ENCODE measurements at places on chromosomes 16 and 17.

DNA sequence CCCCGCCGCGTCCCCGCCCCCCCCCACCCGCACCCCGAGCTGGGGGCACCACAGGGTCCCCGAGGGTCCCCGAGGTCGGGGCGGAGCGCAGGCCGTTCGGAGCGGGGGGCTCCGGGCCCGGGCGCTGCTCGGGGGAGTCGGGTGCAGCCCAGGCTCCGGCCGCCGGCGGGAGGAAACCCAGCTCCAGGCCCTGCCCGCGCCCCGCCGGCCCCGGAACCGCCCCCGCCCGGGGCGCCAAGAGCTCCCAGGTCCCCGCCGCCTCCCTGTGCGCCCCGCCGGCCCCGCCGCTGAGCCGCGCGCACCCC, 33.2 kb upstream of the RPH3AL start:
- DNase-seq, result no peak

- no peak for DNase-seq
These were observed 23.2 kb upstream of the DUSP14 start for GRCh38 chr17:37466471-37466870.

DNA sequence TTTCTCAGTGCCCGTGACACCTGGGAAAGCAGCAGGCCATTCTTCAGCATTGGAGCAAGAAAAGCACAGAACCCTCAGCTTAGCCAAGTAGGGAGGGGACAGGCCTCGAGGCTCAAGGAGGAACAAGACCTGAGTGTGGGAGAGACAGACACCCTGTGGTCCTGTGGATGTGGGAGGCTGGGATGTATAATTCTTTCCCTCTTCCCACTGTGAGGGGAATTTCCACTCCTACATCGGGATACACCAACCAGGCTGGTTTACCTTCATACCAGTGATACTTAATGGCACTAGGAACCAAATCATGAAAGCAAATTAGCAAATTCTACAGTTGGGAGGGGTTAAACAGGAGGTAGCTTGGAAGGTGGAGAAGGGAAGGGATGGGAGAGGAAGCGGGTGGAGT, 41.7 kb downstream of the LYRM1 start:
- DNase-seq, result no peak

GRCh38 chr17:36921095-36921851, 16.0 kb upstream of the LHX1 start:
- DNase-seq, result no peak

GRCh38 chr16:79642652-79643051, 42.1 kb upstream of the MAF start:
- no peak for DNase-seq

DNA sequence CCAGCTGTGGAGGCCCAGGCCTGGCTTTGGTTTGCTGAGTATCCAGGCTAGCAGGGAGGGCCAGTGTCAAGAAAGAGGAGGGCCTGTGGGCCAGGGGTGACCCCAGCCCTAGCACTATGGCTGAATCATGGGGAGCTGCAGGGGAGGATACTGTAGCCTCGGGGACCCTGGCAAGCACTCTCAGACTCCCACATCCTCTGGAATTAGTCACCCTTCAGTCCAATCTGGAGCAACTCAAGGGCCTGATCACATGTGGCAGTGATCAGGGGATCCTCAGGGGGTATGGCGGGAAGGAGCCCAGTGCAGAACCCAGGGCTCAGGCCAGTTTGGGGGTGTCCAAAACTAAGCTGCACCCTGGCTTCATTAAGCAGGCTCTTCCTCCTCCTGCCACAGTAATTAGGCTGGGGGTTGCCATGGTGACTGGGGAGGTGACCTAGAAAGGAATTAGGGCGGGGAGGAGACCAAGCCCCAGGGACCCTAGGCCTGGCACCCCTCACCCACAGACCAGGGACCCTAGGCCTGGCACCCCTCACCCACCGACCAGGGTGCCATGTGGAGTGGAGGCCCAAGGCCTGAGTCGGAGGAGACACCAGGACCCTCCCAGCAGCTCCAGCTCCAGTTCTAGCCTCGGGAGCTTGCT, 5.8 kb downstream of the NLGN2 start:
- no peak for DNase-seq

DNA sequence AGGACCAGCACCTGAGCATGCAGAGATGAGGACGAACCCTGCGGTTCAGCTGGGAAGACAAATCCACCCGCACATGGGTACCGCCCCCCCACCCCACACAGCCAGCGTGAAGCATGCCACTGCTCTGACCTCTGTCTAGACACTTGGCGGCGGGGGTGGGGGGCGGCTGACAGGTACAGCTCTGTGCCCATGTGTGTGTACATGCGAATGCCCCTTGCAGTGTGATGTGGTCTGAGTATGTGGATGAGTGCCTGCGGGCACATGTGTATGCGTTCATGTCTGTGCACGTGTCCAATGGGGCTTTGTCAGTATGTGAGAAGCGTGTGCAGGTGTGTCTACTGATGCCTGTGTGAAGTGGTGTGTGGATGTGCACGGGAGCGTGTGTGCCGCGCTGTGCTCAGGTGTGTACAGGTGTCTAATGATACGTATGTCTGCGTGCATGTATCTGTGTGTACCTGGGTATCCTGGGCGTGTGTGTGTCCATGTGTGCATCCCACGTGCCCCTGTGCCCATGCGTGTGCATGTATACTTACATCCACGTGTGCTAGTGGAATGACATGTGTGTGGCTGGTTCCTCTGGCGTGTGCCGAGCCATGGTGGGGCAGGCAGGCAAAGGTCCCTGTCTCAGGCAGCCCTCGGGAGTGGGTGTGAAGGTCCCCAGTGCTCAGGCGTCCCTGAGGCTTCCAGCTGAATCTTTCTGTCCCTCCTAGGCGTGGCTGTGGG, 636 bp upstream of the RAP1GAP2 start:
- DNase-seq, result no peak

GRCh38 chr17:43994272-43995149, 9.9 kb upstream of the NAGS start:
- DNase-seq, result peak; percentile 47

DNA sequence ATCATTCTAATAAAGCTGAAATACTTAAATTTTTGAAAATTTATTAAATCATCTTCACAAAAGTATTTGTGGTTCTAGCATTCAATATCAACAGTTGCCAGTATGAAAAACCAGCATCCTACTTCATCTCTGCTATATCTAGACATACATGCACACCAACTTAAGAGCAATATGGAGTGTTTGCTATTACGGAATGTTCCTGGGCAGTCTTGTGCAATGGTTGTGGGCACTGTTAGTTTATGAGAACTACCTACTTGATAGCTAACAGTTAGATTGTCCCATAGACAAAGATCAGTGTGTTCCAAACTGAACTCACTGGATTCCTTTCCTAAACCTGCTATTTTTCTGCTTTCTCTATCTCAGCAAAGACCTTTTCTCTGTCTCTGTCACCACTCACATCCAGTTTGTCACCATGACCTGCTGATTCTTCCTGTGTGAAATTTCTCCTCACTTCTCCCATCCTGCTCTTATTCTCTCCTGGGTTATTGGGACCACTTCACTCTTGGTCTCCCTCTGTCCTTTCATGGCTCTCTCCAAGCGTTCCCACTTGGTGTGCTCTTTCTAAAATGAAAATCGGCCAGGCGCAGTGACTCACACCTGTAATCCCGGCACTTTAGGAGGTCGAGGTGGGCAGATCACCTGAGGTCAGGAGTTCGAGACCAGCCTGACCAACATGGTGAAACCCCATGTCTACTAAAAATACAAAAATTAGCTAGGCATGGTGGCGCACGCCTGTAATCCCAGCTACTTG, 27.7 kb downstream of the CNTROB start:
- DNase-seq, result peak; percentile 67

- DNase-seq, result no peak
These were observed 242.7 kb downstream of the KATNIP start for GRCh38 chr16:27792486-27793248.

GRCh38 chr16:23781176-23781575, 26.4 kb downstream of the CHP2 start:
- no peak for DNase-seq

GRCh38 chr17:41415833-41416335, 8.5 kb downstream of the KRT37 start:
- no peak for DNase-seq

DNA sequence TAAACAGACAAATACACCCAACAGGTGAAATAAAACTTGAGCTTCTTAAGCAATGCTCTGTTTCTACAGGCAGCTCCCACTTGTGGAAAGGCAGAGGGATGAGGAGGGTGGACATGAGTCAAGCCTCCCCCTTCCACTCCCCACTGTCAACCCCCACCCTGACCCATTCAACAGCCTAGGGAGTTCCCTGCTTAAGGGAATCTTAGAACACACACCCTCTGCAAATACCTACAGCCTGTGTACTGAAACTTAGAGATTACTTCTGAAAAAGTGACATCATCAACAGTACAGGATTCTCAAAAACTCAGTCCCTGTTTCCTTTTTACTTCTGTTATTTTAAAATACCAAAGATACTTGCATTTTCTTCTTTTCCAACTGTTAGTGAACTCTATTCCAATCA, 345.4 kb downstream of the SOX9 start:
- DNase-seq, result no peak

- DNase-seq, result no peak
These were observed 80.9 kb upstream of the C17orf78 start for GRCh38 chr17:37294888-37295287.

GRCh38 chr17:13961265-13961664, 108.0 kb upstream of the COX10 start:
- DNase-seq, result no peak

DNA sequence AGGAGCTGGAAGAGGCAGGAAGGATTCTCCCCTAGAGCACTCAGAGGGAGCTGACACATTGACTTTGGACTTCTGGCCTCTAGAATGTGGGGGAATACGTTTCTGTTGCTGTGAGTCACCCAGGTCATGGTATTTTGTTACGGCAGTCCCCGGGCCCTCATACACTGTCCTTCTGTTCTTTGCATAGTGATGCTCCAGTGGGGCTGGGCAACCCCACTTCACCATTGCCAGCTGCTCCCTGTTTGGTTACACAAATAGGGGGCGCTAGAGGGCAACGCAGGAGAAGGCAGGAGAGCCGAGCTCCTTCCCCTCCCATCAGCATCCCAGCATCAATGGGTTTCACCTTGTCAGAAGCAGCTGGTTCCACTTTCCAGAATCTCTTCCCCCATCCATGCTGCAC, 257.7 kb upstream of the FOXF1 start:
- peak; percentile 2 for DNase-seq

DNA sequence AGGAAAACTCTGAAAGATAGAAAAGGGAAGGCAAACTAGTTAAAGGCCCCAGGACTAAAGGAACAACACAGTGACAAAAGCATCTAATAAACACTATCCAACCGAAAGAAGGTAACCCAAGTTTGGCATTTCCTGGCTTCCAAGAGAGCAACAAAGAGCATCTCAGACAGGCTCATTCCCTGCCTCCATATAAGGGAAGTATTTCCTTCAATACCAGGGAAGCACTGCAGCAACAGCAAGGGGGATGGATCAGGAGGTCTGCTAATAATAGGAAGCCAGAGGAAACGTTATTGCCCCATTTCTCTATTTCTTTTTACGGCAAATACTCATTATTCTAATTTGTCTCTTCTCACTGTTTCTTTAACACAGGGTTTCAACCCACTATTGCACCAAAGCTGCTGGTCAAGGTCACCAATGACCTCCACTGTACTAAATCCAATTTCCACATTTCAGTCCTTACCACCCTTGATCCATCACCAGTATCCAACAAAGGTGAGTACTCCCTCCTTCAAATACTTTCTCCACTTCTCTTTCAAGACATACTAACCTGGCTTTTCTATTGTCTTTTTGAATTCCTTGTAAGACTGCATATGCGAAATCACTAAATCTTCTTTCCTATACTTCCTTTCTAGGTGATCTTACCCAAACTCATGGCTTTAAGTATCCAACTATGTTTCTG, 86.1 kb downstream of the KANSL1 start:
- DNase-seq, result no peak

DNA sequence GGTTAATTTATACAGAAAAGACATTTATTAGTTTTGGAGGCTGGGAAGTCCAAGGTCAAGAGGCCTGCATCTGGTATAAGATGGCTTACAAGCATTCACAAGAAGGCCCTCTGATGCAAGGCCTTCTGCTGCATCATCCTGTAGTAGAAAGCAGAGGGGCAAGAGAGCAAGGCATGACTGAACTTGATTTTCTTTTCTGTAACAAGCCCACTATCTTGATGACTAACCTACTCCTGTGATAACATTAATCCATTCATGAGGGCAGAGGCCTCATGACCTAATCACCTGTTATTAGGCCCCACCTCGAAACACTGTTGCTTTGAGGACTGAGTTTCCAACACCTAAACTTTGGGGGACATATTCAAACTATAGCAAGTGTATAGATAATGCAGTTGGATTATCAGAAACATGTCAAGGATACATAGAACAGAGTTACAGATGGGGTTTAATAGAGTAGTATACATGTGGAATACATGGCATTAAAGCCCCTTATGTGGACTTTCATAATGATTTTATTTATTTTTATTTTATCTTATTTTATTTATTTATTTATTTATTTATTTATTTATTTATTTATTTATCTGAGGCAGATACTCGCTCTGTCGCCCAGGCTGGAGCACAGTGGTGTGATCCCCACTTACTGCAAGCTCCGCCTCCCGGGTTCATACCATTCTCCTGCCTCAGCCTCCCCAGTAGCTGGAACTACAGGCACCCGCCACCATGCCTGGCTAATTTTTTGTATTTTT, 88.2 kb downstream of the CHD9 start:
- DNase-seq, result no peak

DNA sequence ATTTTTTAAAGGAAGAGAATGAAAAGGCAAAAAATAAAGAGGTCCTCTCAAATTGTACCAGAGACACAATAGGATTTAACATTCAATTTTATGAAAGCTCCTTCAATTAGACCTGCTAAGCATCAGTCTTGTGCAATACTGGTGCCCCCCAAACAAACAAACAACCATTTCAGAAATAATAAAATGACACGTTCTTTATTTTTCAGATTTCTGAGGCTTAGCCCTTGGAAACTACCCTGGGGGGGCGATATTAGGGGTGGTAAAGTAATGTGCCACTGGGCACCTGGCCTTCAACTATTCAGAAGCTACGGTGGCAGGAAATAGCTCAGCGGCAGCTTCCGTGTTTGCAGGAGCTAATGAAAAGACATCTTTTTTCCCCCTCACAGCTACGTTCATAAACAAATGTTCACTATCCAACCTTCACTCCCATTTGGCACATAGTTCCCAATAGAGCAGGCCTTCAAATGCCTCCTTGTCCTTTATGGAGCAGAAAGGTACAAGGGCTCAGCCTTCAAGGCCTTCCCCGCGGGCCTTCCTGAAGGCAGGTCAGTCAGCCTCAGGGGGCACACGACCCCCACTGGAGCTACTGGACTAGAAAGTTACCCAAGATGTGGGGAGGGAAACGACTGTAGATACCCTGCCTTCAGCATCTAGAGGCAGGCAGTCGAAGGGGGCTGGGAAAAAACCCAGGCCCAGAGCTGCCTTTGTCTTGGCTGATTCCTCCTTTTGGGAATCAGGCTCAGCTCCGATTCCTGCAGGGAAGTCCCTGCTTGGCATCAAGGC, 44.1 kb downstream of the TBX4 start:
- no peak for DNase-seq

GRCh38 chr16:13781575-13782338, 138.2 kb upstream of the ERCC4 start:
- no peak for DNase-seq

- DNase-seq, result no peak
These were observed 162.3 kb downstream of the UTP18 start for GRCh38 chr17:51422634-51423033.

GRCh38 chr17:78977997-78978973, 1.4 kb downstream of the LGALS3BP start:
- no peak for DNase-seq

Measured in AML-193 (cell line).